AG20443 (cell line): ENCODE measurements at places on chromosomes 13 and 19.

DNA sequence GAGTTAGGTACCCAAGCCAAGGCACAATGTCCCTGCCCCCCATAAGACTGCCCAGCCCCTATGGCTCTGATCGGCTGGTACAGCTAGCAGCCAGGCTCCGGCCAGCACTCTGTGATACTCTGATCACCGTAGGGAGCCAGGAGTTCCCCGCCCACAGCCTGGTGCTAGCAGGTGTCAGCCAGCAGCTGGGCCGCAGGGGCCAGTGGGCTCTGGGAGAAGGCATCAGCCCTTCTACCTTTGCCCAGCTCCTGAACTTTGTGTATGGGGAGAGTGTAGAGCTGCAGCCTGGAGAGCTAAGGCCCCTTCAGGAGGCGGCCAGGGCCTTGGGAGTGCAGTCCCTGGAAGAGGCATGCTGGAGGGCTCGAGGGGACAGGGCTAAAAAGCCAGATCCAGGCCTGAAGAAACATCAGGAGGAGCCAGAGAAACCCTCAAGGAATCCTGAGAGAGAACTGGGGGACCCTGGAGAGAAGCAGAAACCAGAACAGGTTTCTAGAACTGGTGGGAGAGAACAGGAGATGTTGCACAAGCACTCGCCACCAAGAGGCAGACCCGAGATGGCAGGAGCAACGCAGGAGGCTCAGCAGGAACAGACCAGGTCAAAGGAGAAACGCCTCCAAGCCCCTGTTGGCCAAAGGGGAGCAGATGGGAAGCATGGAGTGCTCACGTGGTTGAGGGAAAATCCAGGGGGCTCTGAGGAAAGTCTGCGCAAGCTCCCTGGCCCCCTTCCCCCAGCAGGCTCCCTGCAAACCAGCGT lies 3.0 kb upstream of the KMT2B start:
- DNase-seq: no peak

GRCh38 chr19:33868076-33868735 lies 71.5 kb downstream of the KCTD15 start:
- DNase-seq: no peak

DNA sequence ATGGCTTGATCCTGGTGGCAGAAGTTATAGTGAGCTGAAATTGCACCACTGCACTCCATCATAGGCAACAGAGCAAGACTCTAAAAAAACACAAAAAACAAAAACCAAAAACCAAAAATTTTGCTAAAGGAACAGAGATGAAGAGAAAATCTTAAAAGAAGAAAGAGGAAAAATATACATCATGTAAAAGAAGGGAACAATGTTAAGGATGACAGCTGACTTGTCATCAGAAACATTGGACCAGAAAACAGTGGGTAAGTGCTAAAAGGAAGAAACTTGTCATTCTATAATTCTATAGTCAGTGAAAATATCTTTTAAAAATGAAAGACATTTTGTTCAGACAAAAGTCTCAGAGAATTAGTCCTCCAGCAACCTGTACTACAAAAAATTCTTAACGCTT lies 93.8 kb downstream of the WASF3 start:
- no peak for DNase-seq

GRCh38 chr19:1986357-1987162 lies 29.0 kb downstream of the BTBD2 start:
- DNase-seq: no peak

DNA sequence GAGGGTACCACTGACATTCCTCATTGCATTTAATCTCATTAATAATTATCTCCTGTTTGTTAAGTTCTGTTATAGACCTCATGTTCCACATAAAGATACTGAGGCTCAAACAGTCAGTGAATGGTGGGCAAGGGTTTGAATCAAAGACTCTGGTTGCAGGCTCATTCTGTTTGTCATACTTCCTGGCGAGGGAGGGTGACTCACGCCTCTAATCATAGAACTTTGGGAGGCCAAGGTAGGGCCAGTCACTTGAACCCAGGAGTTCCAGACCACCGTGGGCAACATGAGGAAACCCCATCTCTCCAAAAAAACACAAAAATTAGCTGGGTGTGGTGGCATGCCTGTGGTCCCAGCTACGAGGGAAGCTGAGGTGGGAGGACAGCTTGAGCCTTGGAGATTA lies 220.7 kb upstream of the MIR17HG start:
- no peak for DNase-seq
